ENCODE measurements at places on chromosomes 6 and 20.

GRCh38 chr6:129678463-129678862, 31.5 kb downstream of the ARHGAP18 start:
- no peak for DNase-seq

DNA sequence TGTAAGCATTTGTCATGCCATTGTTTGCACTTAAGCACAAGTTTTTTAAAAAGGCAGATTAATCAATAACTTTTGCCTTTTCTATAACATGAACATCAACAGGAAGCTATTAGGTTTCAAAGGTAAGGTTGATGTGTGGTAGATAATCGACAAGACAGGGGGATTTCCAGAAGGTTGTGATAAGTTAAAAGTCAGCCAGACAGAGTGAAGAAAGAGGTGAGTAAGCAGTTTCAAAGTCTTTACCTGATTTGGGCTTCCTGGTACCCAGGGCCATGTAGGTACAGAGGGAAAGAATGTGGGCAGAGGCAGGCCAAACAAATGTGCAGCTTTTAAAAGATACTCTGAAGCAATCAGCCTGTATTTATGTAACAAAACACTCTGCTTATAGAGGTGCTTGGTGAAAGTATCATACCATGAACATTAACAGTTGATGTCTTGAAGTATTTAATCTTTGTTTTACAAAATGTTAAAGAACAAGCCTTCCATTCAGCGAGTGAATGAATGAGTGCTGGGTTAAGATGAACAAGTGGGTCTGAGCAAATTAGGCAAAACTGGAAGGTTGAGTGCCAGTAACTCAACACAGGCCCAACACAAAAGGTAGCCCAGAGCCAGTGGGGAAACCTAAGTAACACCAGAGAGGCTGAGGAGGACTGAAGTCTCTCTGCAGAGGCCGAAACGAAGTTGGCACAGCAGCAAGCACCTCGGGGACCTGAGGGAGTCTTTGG, 60.2 kb downstream of the LRRC1 start:
- peak; percentile 29 for DNase-seq

DNA sequence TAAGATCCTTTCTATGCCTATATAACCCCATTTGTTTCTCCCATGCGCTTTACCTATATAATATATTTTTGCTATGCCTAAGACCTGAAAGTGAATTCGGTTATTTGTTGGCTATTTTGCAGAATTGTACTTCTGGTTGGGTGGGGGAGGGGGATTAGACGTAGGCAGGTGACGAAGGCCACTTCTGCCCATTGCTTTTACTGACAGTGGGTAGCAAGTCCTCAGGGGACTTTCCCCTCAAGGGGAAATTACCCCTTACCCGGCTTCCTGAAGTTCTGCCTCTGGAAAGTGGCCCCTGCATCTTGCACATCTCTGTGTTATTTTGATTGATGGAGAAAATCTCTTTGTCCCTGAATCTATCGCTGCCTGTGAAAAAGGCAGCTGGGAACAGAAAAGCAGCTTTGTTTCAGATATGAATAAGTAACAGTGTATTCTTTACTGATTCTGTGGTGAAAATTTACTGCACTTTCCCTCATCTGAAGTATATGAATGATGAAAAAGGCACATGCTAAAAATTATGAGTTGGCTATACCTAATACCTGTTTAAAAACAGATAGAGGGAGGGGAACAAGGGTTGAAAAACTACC, 133.9 kb downstream of the UTRN start:
- no peak for DNase-seq

DNA sequence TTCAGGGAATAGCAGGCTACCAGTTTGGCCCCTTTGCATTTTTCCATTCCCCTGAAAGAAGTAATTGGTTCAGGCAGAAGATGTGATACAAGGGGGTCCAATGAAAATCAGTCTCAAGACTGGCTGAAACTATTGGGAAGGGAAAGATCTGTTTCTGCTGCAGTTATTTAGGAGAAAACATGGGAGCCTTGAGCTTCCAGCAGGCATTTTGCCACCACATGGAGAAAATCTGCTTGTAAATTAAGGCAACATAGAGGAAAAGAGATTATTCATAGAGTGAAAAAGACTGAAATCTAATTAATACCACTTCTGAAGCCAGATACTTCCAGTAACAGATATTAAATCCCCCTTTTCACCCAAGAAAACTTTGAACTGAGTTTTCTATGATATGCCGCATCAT, 44.2 kb upstream of the SNAP25 start:
- no peak for DNase-seq

GRCh38 chr6:136526196-136526930, 23.9 kb downstream of the MAP7 start:
- DNase-seq: peak; percentile 24

DNA sequence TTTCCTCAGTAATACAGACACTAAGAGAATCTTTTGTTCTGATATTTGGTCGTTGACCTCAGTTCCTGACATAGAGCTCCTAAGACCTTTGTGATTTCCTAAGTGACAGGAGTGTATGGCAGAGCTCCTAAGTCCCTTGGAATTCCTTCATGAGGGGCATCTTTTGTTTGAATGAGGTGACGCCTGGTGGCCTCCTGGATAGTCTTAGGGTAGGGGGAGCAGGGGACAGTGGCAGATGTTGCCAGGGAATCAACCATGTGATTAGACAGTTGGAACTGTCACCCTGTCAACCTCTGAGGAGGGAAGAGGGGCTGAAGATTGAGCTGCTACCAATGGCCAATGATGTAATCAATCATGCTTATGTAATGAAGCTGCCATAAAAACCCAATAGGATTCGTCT, 67.0 kb downstream of the DST start:
- DNase-seq: no peak

DNA sequence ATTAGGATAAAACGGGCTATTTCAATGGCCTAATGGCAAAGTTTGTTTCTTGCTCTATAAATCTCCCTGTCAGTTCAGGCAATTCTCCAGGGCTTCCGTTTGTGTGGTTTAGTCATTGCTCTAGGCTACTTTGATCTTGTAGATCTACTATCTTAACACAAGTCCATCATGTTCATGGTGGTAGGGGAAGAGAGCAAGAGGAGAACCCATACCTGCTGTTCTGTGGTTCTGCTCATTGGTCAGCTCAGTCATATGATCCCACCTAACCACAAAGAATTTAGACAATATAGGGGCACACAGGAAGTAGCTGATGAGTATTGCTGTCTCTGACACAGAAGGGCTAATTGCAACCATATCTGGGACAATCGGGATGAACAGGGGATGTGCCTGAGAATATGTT, 4.9 kb upstream of the DEK start:
- DNase-seq: peak; percentile 57

GRCh38 chr6:166752097-166752496, 125.0 kb upstream of the RPS6KA2 start:
- peak; percentile 64 for DNase-seq

DNA sequence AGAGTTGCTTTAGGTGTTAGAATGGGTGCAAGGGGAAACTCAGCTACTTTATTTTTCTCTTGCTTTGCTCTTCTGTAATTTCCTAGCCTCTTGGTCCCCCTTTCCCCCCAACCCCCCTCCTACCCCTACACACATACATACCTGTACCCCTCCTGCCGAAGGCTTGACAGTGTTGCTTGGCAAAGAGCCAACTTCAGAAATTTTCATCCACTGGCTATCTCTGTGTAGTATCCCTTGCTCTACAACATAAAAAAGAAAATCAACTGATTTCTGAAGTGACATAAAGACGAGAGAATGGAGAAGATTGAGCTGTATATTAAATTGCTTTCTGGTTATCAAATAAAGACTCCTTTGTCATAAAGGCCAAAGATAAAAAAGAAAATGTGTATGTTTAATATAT, 498.1 kb upstream of the SOX4 start:
- no peak for DNase-seq

DNA sequence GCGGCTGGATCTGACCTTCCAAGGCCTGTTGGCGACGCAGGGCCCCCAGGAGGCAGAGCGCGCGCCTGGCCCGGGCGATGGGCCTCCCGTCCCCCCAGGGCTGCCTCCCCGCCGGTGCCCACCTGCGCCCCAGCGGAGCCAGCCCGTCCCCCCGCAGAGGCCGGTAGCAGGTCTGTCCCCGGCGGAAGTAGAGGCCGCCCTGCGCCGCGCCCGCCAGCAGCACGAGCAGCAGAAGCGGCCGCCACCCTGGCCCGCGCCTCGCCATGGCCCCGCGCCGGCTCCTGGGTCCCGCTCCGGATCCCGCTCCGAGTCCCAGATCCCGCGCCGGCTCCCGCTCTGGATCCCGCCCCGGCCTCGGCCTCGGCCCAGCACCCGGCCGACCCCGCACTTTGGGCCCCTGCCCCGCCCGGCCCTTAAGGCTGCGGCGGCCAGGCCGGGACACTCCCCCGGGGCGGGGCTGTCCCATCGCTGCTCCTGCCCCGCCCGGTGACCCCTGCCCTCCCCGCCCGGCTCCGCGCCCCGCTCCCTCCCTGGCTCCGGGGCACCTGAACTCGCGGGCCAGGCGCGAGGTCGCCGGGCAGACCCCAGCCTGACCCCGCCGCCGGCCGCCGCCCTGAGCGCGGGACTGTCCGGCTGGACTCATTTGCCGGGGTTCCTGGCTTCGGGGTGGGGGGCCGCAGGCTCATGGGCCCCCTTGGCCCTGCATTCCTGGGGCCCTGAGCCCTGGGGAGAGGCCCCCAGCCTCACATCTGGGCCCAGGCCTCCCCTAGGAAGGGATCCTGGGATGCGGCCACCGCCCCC, at the start of gene CTSZ:
Gene CTSZ, minus strand, starts transcription at position 391 of the 801 bp plus-strand sequence. Its CDS starts 126 bp downstream, at position 265.
- peak; percentile 88 for DNase-seq

DNA sequence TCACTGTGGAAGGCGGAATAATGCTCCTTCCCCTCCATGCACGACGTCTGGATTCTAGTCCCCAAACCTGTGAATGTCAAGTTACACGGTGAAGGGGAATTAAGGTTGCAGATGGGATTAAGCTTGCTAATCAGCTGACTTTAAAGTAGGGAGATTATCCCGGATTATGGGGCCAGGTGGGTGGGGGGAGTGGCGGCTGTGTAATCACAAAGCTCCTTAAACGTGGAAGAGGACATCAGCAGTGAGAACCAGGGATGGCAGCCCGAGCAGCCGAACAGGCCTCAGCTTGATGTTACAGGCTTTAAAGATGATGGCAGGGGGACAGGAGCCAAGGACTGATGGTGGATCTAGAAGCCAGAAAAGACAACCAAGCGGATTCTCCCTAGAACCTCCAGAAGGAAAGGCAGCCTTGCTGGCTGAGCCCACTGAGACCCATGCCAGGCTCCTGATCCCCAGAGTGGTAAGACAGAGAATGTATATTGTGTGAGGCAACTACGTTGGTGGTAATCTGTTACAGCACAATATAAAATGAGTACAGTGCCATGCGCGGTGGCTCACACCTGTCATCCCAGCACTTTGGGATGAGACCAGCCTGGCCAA, 117.5 kb downstream of the SCML4 start:
- DNase-seq: no peak

Data from GM20000 (cell line).